Activated T-cell treated with anti-CD3 and anti-CD28 coated beads, Interleukin-2, amount 50 U/mL, for 4 hours (primary cell): ENCODE measurements at places on chromosomes 7 and 10. TPM values are rescaled to one million over a fixed set of nuclear protein-coding genes. Genes with fewer than 3 reads are reported as not detected.

DNA sequence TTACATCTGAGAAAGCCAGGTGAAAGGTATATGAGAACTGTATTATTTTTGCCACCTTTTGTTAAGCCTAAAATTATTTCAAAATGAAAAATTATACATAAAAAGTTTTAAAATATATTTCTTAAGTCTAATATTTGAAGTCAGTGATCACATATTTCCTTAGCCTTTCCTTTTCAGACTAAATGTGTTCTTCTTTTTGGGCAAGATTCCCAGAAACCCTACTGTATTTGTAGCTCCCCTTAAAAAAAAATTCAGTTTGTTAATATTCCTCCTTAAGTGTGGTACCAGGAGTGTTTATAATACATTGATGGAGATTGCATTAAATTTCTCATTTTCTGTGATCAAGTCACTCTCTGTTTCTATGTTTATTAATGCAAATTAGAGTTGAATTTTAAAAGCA is 22.8 kb downstream of the DNAJC1 start:
- no peak for DNase-seq

DNA sequence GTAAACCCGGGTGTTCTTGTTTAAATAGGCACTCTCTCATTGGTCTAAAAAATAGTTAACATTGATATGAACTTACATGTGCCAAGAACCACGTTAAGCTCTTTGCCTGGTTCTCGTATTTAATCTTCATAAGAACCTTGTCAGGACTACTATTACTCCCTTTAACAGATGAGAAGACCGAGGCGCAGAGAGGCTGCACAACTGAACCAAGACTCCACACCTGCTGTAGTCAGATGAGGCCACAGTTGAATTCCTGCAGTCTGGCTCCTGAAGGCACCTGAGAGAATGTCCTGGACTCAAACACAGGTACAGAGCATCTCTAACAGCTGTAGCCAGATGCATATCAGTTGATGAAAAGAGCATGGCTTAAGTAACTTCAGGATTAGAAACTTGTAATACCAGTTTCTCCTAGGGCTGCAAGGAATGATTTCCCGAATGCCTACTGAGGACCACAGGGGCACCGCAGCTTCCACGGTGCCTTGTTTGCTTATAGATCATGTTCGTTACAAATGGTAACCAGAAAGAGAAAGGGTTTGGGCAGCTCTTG is 9.5 kb downstream of the DDC start:
- no peak for DNase-seq

DNA sequence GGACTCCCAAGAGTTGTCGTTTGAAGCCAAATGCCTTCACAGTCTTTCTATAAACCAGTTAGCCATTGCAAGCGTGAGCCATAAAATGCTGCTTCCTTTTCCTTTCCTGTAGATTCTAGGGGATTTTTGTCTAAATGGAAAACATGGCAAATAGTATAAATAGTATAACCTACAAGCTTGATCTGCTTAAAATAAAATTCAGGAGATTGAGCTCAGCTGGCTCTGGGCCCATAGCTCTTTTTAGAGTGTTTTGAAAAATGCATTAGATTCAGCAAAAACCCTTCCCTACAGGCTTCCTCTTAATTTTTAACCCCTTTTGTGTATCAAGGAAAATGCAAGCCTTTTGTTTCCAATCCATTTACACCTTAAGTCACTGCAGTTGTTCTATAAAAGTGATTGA is 190.1 kb upstream of the GDF10 start:
- DNase-seq, result no peak

The SRPK2 gene
- 29.6 TPM for total RNA-seq

The ADRA2A gene
- total RNA-seq, result 0.10 TPM
